Tongue (tissue), 3 donors: ENCODE measurements at places on chromosomes 7 and 10. TPM values are rescaled to one million over a fixed set of nuclear protein-coding genes. Genes with fewer than 3 reads are reported as not detected.

Gene ECHDC3
- total RNA-seq, result 28.4 TPM

Gene GRK5
- 26.2 TPM for total RNA-seq

Gene AASS
- 37.1 TPM for total RNA-seq

Gene SRI
- total RNA-seq, result 57.3 TPM

Gene ELOVL3
- not detected for total RNA-seq

Gene CAMK1D
- 10.9 TPM for total RNA-seq

Gene SPDYE6
- not detected for total RNA-seq

Gene TRPV5
- total RNA-seq, result 0.21 TPM

Gene NUTM2E
- 0.41 TPM for total RNA-seq

Gene PTPRZ1
- 31.5 TPM for total RNA-seq

Gene PCDH15
- total RNA-seq, result 0.21 TPM

Gene TAS2R41
- total RNA-seq, result 0.31 TPM

Gene MMD2
- total RNA-seq, result not detected

Gene SLC16A9
- 9.5 TPM for total RNA-seq

Gene ABCA13
- 0.72 TPM for total RNA-seq

Gene GPR22
- not detected for total RNA-seq

Gene RBM20
- 18.4 TPM for total RNA-seq

Gene HOXA2
- total RNA-seq, result not detected

Gene EVX1
- total RNA-seq, result not detected

Gene OR6V1
- total RNA-seq, result not detected

Gene TACC2
- total RNA-seq, result 128 TPM

Gene EPHA1
- 12.5 TPM for total RNA-seq

Gene IL2RA
- not detected for total RNA-seq

Gene PPP1R9A
- total RNA-seq, result 156 TPM

Gene COBL
- 87.7 TPM for total RNA-seq

Gene KLF6
- total RNA-seq, result 93.0 TPM

Gene SMKR1
- not detected for total RNA-seq

Gene MEIG1
- total RNA-seq, result not detected
